Activated CD4-positive, alpha-beta T cell treated with anti-CD3 and anti-CD28 coated beads, Interleukin-2, amount 10 ng/mL, durations not matched to agents 7 days and 5 days (primary cell): ENCODE measurements at places on chromosomes 3 and 15.

DNA sequence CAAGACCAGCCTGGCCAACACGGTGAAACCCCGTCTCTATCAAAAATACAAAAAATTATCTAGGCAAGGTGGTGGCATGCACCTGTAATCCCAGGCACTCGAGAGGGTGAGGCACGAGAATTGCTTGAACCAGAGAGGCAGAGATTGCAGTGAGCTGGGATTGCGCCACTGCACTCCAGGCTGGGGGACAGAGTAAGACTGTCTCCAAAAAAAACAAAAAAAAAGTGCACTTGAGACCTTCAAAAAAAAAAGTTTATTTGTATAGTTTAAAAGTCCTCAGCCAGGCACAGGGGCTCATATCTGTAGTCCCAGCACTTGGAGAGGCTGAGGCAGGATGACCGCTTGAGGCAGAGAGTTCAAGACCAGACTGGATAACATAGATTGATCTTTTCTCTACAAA lies 2.1 kb downstream of the PBRM1 start:
- DNase-seq: no peak

GRCh38 chr15:69224383-69224782 lies 63.9 kb downstream of the GLCE start:
- no peak for DNase-seq

- DNase-seq: peak; percentile 8
Measured at GRCh38 chr3:101133652-101134051, 140.4 kb upstream of the ABI3BP start.

GRCh38 chr15:95973566-95974256 lies 356.8 kb upstream of the NR2F2 start:
- no peak for DNase-seq

DNA sequence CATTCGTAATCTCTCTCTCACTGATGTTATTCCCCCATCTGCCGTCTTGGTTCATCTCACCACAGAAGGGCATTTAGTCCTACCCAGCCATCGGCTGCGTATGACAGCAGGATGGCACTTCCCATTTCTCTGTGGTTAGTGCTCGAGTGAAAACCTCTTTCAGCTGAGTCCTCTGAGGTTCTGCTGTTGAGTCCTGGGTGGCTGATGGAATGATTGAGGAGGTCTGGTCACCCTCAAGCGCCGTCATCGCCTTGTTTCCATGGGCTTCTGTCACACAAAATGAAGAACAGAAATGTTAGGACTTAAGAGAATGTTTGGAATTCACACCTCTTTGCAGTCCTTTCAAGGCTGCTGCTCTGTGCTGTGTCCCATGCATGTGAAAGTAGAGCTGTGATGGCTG lies 9.4 kb upstream of the SACM1L start:
- DNase-seq: no peak

- no peak for DNase-seq
Measured at GRCh38 chr15:68425428-68426060, 6.4 kb downstream of the ITGA11 start.

DNA sequence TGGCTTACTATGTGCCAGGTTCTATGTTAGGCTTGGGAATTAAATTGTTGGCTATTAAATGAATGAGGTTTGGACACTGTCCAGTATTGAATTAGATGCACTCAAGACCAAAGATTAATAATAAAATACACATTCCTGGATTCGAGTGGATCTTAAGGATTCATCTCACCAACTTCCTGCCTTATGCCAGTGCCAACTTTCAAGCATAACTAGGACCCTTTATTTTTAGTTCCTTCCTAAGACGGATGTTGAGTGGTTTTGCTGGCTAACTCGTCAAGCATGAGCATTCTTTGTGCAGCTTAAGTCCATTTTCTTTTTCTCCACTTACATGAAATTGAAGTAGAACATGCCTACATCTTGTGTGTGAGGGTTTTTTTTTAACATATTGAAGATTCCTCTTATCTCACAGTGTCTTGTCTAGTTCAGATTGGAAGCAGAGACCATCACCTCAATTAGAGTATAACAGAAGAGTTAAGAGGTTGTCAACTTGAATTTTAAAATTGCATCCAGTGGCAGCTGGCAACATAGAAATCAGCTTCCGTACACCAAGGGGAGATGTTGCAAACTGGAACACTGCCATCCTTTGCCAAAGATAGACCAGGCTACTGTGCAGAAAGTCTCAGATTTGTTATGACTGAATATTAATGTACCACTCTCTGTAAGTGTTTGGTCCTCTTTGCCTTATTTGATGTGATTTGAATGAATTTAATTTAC lies 106.3 kb upstream of the BFSP2 start:
- no peak for DNase-seq

- DNase-seq: no peak
Measured at GRCh38 chr3:119548341-119548740, 11.1 kb downstream of the CD80 start.

GRCh38 chr15:71414853-71415252 lies 299.6 kb downstream of the THSD4 start:
- no peak for DNase-seq

DNA sequence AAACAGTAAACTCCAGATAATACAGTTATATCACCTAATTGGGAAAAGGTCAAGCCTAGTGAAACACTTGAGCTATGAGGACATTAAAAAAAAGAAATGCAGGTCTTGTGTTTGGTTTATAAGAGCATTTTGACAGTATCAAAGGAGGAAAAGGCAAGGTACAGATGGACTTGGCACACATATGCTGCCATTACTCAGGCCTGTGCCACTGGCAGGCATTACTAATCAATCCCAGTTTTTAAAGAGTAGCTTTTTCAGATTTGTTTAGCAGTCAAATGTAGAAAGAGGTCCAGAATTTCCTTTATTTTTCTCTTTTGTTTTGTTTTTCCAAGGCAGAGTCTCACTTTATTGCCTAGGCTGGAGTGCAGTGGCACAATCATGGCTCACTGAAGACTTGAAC lies 38.9 kb downstream of the MDFIC2 start:
- no peak for DNase-seq

- no peak for DNase-seq
Measured at GRCh38 chr3:128491941-128492670, 895 bp downstream of the GATA2 start.

GRCh38 chr3:7978087-7978422 lies 523.6 kb upstream of the LMCD1 start:
- no peak for DNase-seq

DNA sequence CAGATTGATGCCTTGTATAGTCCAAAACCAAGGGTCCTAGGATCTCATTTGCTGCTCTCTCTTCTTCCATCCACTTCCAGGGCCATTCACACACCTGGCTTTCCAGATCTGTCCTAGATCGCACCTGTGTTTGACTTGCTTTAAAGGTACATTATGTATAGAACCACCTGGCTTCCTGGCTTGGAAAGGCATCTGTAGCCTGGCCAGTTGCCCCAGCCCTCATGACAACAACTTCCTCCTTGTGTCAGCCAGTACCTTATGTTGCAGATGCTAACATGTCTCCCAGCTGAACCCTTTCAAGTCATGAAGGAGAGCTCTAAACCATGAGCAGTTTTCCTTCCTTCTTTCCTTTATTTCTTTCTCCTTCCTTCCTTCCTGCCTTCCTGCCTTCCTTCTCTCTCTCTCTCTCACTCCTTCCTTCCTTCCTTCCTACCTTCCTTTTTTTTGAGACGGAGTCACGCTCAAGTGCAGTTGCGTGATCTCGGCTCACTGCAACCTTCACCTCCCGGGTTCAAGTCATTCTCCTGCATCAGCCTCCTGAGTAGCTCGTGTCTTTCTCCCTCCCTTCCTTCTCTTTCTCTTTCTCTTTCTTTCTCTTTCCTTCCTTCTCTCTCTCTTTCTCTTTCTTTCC lies 2.5 kb upstream of the HTR3C start:
- no peak for DNase-seq

DNA sequence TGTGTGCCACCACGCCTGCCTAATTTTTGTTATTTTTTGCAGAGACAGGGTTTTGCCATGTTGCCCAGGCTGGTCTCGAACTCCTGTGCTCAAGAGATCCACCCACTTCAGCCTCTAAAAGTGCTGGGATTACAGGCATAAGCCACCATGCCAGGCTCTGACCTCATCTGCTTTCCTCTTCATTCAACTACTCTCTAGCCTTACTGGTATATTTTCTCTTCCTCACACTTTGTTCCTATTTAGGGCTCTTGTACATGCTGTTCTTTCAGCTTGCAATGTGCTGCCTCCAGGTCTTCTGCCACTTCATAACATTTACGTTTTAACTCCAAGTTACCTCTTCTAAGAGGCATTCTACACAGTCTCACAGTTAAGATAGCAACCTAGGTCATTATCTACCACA lies 34.9 kb downstream of the PIK3CB start:
- no peak for DNase-seq

DNA sequence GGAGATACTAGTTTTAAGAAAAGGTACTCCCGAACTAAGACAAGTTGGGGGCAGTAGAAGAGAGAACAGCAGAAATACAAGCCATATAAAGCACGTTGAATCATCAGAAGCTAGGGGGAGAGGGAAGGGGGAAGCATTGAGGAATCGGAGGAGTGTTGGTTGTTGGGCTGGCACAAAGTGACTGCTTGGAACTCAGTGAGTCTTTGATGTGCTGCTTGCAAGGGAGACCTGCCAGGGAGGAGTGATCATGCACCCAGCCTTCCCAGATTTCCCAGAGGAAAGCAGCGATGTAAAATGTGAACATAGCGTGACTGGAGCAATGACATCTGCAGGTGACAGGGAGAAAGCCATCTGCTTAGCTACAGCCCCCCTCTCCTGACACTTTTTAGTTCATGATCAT lies 192.4 kb upstream of the IL12A start:
- DNase-seq: no peak

- no peak for DNase-seq
Measured at GRCh38 chr15:54559405-54560069, 581.3 kb downstream of the UNC13C start.

GRCh38 chr15:43276563-43277200 lies 10.0 kb upstream of the TGM5 start:
- DNase-seq: no peak

GRCh38 chr3:194951931-194952582 lies 266.4 kb downstream of the FAM43A start:
- DNase-seq: no peak

DNA sequence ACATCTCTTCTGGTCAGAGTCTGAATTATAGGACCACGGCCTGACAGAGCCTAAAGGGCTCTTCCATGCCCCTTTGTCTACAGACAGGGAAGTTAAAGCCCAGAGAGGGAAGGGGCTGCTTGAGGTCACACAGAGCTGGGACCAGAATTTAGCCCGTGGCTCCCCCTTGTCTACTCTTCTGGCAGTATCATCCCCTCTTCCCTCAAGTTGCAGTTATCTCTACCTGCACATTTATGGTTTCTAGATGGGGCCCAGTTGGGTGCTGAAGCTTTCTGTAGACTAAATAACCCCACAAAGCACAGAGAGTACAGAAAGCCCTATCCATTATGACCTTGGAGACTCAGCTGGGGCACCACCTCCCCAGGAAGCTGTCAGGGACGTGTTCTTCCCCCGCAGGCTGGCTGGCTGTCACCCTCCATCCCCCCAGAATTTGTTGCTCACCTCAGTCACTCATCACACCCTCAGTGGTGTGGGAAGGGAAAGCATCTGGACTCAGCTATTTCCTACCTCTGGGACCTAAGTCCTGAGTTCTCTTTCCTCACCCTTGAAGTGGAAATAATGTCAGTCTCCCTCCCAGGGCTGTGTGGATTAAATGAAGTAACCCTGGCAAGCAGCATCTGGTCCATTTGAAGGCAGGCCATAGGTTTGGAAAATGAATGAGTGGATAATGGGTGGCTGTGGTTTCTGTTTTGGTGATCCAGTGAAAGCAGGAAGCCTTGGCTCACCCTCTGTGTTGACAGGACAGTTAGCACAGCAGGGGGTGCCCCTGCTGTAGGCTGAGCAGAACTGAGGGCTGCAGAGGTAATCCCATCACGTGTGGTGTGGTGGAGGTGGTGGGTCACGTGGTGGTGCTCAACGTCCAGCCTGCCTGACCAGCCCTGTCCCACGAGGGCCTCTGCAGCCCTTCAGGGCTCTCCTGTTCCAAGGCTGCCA lies 16.3 kb downstream of the ACOX2 start:
- DNase-seq: no peak

DNA sequence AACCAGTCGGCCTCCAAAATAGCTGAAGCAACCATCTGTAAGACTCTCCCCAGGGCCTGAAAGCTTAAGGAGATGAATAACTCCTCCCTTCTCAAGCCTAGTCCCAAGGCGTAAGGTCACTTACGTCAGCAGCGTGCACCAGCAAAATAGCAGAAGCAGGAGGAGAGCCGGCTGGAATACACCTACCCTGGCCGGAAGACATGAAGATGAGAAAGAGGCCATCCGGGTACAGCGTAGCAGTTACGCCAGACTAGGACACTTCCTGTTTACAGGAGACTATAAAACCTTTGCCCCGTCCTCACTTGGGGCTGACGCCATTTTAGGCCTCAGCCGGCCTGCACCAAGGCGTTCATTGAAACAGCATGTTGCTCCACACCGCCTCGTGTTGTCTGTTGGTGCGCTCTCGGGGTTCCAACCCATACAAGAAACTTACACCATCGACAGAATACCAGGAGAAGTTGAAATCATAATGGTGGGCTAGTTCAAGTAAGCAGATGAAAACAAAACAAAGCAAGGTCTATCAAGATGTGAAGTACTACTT lies 2.5 kb downstream of the CFAP92 start:
- no peak for DNase-seq

- DNase-seq: no peak
Measured at GRCh38 chr3:28850186-28850585, 430.7 kb upstream of the RBMS3 start.
